ENCODE measurements at places on chromosomes 1 and 21. TPM values are rescaled to one million over a fixed set of nuclear protein-coding genes. Genes with fewer than 3 reads are reported as not detected.

GRCh38 chr1:164659621-164660411 is 100.8 kb downstream of the PBX1 start:
- peak; percentile 48 for DNase-seq

Gene TMIGD3
- 0.95 TPM for total RNA-seq

GRCh38 chr1:2623571-2624337 is 9.1 kb downstream of the MMEL1 start:
- DNase-seq = no peak

Gene ZNF648
- 1.7 TPM for total RNA-seq

- no peak for DNase-seq
Observed at GRCh38 chr1:61425040-61425439, 299.9 kb downstream of the TM2D1 start.

Data from uterus (tissue), 4 donors.